Aorta (tissue), 5 donors: ENCODE measurements at places on chromosomes 1 and 21.
A peak's percentile ranks its signal among the peaks of the same experiment; 100 is the strongest.

DNA sequence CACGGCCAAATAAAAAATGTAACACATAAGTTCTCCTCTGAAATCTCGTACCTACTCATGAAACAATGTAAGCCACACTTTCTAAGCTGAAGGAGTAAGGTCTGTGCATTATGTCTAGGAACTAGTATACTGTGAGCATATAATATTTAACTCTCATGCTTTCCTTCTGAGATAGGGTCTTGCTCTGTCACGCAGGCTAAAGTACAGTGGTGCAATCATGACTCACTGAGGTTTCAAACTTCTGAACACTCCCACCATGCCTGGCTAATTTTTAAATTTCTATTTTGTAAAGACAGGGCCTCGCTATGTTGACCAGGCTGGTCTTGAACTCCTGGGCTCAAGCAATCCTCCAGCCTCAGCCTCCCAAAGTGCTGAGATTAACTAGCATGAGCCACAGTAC is 71.3 kb downstream of the AHCTF1 start:
- H3K27ac ChIP-seq, result no peak overlapping the region
- H3K4me3 ChIP-seq, result no peak overlapping the region
- DNase-seq, result no peak

DNA sequence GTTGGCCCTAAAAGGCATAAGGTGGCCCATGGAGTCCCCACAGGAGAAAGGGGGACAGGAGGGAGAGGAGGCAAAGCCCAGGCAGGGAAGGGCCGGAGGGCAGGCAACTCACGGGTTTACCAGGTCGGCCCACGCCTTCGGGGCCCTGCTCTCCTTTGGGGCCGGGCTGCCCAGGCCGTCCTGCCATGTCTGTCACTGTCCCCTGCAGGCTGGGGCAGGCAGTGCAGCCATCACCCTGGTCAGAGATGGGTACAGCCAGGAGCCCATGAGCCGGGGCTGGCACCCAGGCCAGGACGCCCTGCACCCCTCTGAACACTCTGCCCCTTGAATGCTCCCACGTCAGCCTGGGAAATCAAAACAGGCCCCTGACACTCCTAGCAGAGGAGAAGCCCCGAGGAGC is 19.8 kb downstream of the COL16A1 start:
- no peaks in the 10 kb centered on the region for H3K4me1 ChIP-seq
- no peak overlapping the region for H3K27ac ChIP-seq
- no peaks in the 10 kb centered on the region for H3K27me3 ChIP-seq

DNA sequence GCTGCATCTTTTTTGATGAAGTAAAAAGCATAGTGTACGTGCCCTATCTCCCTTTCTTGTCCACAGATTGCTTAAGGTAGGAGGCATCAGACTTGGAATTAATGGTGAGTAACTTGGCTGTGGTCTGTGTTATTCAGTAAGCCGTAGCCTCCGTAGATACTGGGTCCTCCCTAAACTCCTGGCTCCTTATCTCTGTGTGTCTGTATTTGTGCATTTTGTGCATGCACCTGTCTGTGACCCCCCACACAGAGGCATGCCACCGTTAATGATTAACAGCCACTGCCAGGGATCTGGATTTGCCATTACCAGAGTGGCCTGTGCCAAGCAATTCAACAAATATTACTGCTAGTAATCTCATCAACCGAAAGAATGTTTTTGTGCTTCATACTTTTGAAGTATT is 31.9 kb downstream of the MAP3K21 start:
- H3K27me3 ChIP-seq, result no peaks in the 10 kb centered on the region
- no peak for DNase-seq
- H3K4me3 ChIP-seq, result no peak overlapping the region
- no peak overlapping the region for H3K27ac ChIP-seq
- no peaks in the 10 kb centered on the region for H3K4me1 ChIP-seq
- H3K36me3 ChIP-seq, result peaks cover 2% of the 10 kb centered on the region

DNA sequence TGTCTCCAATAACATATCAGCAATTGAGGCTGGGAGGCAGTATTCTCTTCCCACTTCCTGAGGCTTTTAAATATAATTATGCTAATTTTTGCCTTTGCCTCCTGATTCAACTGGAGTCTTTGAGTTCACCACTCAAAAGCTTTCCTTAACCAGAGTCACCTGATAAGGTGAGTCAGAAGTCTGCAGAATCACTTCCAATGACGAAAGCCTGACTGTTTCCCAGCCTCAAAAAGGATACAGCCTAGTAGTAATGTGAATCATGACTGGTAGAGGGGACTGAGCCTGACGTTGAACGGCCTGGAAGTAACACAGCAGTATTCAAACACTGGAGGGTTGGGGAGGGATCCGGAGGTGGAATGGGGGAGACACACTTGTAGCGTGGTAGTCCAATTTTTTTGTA is 10.4 kb upstream of the MRPL9 start:
- H3K4me1 ChIP-seq, result no peaks in the 10 kb centered on the region
- DNase-seq, result no peak
- H3K27me3 ChIP-seq, result no peaks in the 10 kb centered on the region
- peaks cover 4% of the 10 kb centered on the region for H3K36me3 ChIP-seq
- H3K4me3 ChIP-seq, result no peak overlapping the region

DNA sequence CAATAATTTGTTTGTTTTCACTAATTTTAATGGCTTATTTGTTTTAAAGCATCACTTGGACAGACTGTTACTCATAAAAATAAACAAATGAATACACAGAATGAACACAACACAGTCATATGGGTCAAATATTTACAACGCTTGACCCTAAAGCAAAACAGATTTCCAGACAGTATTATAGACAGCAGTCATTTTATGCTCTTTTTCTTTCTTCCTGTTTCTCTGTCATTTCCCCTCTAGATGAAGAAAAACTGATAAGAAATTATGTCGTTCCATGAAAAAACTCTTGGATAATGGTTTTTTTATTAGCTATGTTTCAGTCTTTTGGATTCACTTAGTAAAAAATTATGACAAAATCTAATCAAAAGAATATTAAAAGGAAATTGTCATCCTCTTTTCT is 297.3 kb upstream of the NEGR1 start:
- no peaks in the 10 kb centered on the region for H3K4me1 ChIP-seq
- H3K36me3 ChIP-seq, result no peaks in the 10 kb centered on the region
- H3K27ac ChIP-seq, result no peak overlapping the region
- no peaks in the 10 kb centered on the region for H3K27me3 ChIP-seq

DNA sequence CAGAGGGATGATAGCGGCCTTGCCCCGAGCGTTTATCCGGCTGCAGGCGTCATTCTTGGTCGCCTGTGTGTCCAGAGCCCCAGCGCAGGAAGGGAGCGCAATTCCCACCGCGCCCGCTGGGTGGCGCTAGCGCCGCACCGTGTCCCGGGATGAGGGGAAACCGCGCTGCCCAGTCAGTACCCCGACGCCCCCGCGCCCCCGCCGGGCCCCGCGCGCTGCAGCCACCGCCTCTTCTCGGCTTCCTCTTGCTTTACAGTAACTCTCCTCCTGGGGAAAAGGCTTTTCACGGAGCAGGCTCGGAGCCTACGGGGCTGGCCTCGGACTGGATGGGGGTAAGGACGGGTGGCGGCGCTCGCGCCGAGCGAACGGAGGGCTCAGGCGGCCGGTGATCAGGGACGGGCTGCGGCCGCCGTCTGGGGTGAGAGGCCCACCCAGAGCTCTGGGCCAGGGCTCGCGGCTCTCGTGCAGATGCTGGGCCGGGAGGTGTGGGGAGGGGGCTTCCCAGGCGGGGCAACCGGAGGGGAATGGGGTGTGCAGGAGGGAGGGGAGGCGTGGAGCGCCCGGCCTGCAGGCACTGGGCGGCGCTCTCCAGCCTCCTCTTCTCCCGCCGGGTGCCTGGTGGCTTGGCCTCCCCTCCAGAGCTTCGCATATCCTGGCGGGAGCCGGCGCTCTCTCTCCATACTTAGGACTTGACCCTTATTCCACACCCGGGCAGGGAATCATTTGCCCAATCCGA is 29.8 kb downstream of the TEX35 start:
- H3K4me3 ChIP-seq, result peak overlapping the region; percentile 96
- H3K4me1 ChIP-seq, result no peaks in the 10 kb centered on the region
- peak; percentile 97 for DNase-seq
- H3K27ac ChIP-seq, result peak overlapping the region; percentile 47

DNA sequence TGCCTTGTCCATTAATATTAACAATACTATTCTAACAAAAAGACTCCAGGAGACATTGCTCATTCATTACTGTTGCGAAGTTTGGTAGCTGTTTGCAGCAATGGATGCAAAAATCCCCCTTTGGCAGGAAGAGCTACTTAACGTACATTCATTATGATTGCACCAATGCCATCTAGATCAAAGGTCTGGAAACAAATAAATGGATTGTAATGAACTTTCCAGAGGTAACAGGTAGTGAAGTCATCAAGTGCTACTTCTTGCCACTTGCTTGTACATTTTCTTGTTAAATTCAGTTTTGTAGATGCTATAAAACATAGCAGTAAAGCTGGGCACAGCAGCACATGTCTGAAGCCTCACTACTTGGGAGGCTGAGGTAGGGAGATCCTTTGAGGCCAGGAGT is 93.9 kb downstream of the DDAH1 start:
- peaks cover 17% of the 10 kb centered on the region for H3K4me1 ChIP-seq
- no peaks in the 10 kb centered on the region for H3K36me3 ChIP-seq
- no peaks in the 10 kb centered on the region for H3K27me3 ChIP-seq

DNA sequence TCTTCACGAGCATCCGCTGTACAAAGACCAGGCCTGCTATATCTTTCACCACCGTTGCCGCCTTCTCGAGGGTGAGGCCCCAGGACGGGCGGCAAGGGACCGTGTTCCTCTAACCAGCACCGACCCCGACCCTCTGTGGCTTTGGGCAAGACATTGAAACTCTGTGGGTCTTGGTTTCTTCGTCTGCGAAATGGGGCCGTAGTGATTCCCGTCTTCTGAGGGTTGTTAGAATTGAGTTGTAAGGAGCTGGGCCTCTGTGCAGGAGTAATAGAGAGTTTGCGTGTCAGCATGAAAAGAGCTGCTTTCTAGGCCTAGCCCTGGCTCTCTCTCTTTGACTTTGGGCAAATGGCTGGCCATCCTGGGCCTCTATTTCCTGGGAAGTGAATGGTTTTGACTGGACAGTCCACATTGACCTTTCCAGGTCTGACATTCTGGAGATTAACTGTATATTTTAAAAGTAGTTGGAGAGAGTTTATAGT is 591 bp downstream of the MRPL37 start:
- H3K27ac ChIP-seq, result peak overlapping the region; percentile 1
- H3K27me3 ChIP-seq, result no peaks in the 10 kb centered on the region
- H3K4me3 ChIP-seq, result peak overlapping the region; percentile 50
- H3K36me3 ChIP-seq, result peaks cover 5% of the 10 kb centered on the region
- no peak for DNase-seq
- peaks cover 4% of the 10 kb centered on the region for H3K4me1 ChIP-seq
